ENCODE measurements at places on chromosomes 12 and 14. TPM values are rescaled to one million over a fixed set of nuclear protein-coding genes. Genes with fewer than 3 reads are reported as not detected.
A peak's percentile ranks its signal among the peaks of the same experiment; 100 is the strongest.

Gene VPS29
- 87.9 TPM for total RNA-seq

Gene PMCH
- total RNA-seq, result not detected

Gene SLC16A7
- 34.8 TPM for total RNA-seq

Gene KLRC2
- 9.7 TPM for total RNA-seq

Gene NFATC4
- 63.3 TPM for total RNA-seq

DNA sequence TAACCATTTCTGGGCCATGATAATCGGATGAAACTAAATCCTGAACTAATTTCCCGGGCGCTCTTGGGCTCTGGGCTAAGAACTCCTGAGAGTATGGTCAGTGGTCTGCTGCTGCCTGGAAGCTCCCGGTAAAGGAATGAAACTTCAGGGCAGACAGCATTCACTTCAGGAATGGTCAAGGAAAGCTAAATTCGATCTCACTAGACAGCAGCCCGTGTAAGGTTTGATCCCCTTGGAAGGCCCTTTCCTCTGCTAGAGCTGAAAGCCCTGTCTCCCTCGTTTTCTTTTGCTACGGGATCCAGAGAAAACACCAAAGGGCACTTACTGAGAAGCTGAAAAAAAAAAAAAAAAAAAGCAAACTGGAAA is 680 bp downstream of the ASB8 start:
- peak overlapping the region; percentile 81 for H3K4me3 ChIP-seq
- peaks cover 12% of the 10 kb centered on the region for H3K36me3 ChIP-seq
- peak overlapping the region; percentile 72 for H3K27ac ChIP-seq
- H3K27me3 ChIP-seq, result no peaks in the 10 kb centered on the region
- DNase-seq, result no peak

- no peak overlapping the region for H3K4me3 ChIP-seq
- H3K4me1 ChIP-seq, result peaks cover 4% of the 10 kb centered on the region
- no peak overlapping the region for H3K27ac ChIP-seq
- H3K36me3 ChIP-seq, result no peaks in the 10 kb centered on the region
Measured at GRCh38 chr12:7859552-7859951, 13.2 kb downstream of the SLC2A14 start.

DNA sequence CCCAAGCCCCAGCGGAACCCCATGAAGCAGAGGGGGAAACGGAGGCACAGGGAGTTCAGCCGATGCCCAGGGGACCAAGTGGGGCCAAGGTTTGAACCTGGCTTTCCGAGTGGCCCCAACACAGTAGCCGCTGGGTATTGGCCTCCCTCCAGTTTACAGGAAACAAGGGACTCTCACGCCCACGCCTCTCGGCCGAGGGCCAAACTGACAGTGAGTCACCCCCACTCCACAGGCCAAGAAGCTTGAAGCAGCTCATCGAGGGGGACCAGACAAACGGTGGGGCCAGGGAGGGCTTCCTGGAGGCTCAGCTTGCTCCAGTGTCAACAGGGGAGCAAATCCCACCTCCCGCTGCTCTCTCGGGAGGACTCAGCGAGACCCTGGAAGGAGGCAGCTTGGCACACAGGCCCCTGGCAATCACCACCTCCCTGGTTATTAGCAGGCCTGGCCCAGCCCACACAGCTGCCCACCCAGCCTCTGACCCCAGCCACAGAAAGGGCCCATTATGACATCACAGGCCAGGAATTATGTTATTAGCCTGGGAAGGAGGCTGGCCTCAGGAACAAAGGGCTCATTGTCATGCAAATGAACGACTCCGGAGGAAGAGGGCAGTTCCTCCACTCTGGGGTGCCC is 54.6 kb downstream of the NCOR2 start:
- H3K36me3 ChIP-seq, result peaks cover 37% of the 10 kb centered on the region
- peak; percentile 80 for DNase-seq

DNA sequence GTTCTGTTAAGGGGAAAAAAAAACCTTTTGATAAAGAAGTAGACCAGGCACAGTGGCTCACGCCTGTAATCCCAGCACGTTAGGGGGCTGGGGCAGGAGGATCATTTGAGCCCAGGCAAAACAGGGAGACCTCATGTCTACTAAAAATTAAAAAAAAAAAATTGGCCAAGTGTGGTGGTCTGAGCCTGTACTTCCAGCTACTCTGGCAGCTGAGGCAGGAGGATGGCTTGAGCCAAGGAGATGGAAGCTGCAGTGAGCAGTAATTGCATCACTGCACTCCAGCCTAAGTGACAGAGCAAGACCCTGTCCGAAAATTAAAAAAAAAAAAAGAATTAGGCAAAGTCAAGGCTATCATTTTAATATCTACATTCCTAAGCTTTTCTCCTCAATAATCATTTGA is 124.8 kb upstream of the CPM start:
- H3K27ac ChIP-seq, result no peak overlapping the region
- H3K4me3 ChIP-seq, result no peak overlapping the region

DNA sequence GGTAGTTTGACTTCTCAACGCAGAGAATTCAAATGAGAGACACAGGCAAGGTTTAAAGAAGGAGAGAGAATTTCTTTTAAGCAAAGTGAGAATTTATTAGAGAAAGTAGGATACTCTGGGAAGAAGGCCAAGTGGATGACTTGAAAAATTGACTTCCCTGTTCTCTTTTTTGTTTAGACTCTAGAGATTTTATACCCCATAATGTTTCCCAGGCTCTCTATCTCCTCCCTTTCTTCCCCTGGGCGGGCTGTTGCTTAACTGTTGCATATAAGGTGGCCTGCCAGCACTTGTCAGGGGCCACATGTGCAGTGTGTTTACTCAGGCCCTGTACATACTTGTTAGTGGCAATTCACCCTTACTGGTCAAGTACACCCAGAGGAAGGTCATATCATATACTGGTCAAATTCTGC is 403.7 kb downstream of the SLC6A15 start:
- no peaks in the 10 kb centered on the region for H3K27me3 ChIP-seq
- H3K36me3 ChIP-seq, result no peaks in the 10 kb centered on the region
- peaks cover 5% of the 10 kb centered on the region for H3K4me1 ChIP-seq
- DNase-seq, result peak; percentile 40

GRCh38 chr14:70982200-70982599 is 74.9 kb downstream of the PCNX1 start:
- no peaks in the 10 kb centered on the region for H3K27me3 ChIP-seq
- H3K27ac ChIP-seq, result no peak overlapping the region
- DNase-seq, result no peak
- H3K4me1 ChIP-seq, result no peaks in the 10 kb centered on the region

DNA sequence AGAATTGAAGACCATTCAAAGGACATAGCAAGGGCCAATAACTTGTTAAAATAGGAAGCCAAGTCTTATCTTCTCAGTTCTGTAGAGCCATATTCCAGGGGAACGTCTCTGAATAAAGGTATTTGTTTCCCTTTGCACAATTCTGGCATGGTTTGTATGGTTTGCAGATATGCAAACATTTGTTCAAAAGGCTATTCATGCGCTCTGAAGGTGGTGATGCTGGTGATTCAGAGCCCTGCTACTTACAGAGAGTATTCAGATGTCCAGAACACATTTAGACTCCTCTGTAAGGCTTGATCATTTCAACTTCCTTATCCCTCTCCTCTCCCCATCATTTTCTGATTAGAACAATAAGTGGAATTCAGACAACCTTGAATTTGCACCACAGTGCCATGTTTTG is 35.9 kb downstream of the SLC4A8 start:
- no peaks in the 10 kb centered on the region for H3K27me3 ChIP-seq
- H3K4me1 ChIP-seq, result no peaks in the 10 kb centered on the region
- DNase-seq, result no peak
- no peak overlapping the region for H3K4me3 ChIP-seq
